ENCODE measurements at places on chromosomes 16 and 17. TPM values are rescaled to one million over a fixed set of nuclear protein-coding genes. Genes with fewer than 3 reads are reported as not detected.

- no peak overlapping the region for H3K4me3 ChIP-seq
- no peaks in the 10 kb centered on the region for H3K36me3 ChIP-seq
- DNase-seq, result no peak
- no peaks in the 10 kb centered on the region for H3K4me1 ChIP-seq
- H3K27ac ChIP-seq, result no peak overlapping the region
- H3K27me3 ChIP-seq, result no peaks in the 10 kb centered on the region
These were observed 41.3 kb downstream of the GINS3 start for GRCh38 chr16:58433569-58433951.

RASD1 gene
- 21.6 TPM for total RNA-seq

DNA sequence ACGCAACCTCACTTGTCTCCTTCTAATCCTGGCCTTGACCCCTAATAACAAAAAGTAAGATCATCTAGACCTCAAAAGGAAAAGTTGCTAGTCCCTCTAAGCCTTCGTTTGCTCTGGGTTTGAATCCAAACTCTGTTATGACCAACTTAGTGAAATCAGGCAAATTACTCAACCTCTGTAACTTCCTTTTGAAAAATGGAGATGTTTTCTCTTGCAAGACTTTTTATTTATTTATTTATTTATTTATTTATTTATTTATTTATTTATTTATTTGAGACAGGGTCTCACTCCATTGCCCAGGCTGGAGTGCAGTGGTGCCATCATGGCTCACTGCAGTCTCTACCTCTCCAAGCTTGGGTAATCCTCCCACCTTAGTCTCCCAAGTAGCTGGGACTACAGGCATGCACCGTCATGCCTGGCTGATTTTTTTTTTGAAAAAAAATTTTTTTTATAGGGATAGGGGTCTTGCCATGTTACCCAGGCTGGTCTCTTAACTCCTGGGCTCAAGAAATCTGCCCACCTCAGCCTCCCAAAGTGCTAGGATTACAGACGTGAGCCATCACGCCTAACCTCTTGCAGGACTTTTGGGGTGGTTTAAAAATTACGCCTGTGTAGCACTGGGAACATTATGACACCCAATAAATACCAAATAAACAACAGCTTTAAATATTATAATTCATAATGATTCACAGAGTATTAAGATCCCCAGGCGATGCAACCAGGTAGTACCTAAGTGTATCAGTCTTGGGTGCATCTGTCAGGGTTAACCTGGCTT is 63.4 kb downstream of the PITPNC1 start:
- H3K27me3 ChIP-seq, result no peaks in the 10 kb centered on the region
- no peak overlapping the region for H3K4me3 ChIP-seq

DNA sequence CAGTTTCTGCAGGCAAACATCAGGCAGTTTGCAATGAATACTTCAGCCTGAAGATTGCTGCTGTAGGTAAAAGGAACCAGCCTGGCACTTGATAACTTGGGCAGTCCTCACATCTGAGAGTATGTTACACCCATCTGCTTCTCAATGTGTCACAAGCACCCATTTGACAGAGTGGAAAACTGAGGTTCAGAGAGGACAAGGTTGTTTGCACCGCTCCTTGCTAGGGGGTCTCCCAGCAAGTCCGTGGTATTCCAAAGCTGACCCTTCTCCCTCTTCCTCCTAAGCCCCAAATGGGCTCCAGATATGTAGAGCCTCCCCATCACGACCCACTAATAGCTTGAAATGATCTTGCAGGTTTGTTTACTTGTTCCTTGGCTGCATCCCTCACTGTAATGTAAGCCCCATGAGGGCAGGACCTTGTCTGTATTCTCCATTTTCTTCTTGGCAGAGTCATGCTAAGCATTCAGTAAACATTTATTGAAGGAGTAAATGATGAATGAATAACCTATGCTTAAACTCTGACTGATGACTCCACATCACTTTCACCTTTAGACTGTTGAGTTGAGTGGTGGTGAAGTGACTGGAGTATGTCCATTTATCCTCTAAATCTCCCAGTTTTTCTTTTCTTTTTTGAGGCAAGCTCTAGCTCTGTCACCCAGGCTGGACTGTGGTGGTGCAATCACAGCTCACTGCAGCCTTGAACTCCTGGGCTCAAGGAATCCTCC is 26.4 kb downstream of the HNF1B start:
- no peak overlapping the region for H3K4me3 ChIP-seq
- H3K36me3 ChIP-seq, result no peaks in the 10 kb centered on the region
- H3K4me1 ChIP-seq, result peaks cover 10% of the 10 kb centered on the region
- no peak for DNase-seq
- H3K27ac ChIP-seq, result peak overlapping the region; percentile 34
- no peaks in the 10 kb centered on the region for H3K27me3 ChIP-seq

CDH8 gene
- 0.69 TPM for total RNA-seq

FAM20A gene
- total RNA-seq, result 0.72 TPM

GAST gene
- not detected for total RNA-seq

DNA sequence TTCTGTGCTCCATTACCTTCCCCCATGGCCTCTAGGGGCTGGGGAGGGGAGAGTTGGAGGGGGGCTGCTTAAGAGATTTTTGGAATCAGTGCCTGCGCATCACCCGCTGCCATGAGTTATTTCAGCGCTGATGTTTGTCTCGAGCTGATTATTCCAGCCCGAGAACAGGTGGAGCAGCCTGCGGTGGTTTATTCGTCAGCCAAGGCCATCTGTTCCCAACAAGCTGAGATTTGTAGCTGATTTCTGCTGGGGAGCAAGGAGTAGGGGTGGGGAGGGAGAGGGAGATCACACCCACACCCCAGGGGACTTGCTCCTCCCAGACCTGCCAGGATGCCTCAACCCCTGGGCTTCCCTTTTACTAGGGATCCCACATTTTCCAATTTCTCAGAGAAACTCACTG is 23.1 kb downstream of the PIPOX start:
- H3K27me3 ChIP-seq, result no peaks in the 10 kb centered on the region
- no peak overlapping the region for H3K27ac ChIP-seq
- H3K36me3 ChIP-seq, result no peaks in the 10 kb centered on the region
- no peaks in the 10 kb centered on the region for H3K4me1 ChIP-seq
- H3K4me3 ChIP-seq, result no peak overlapping the region

Data from colonic mucosa (tissue), 4 donors.